ENCODE measurements at places on chromosomes 6 and 20. TPM values are rescaled to one million over a fixed set of nuclear protein-coding genes. Genes with fewer than 3 reads are reported as not detected.

STMND1 gene
- total RNA-seq, result not detected

L3MBTL1 gene
- 2.6 TPM for total RNA-seq

ADGB gene
- not detected for total RNA-seq

BHLHE23 gene
- not detected for total RNA-seq

KPNA5 gene
- 14.5 TPM for total RNA-seq

TRAPPC3L gene
- not detected for total RNA-seq

TMEM244 gene
- total RNA-seq, result not detected

POU5F1 gene
- total RNA-seq, result not detected

GSTA2 gene
- not detected for total RNA-seq

TAB2 gene
- 11.8 TPM for total RNA-seq

SGK2 gene
- total RNA-seq, result not detected

FAM217A gene
- not detected for total RNA-seq

TBXT gene
- total RNA-seq, result not detected

RAD21L1 gene
- total RNA-seq, result not detected

HLA-DQB1 gene
- total RNA-seq, result not detected

DACT2 gene
- not detected for total RNA-seq

TIAM2 gene
- total RNA-seq, result 17.9 TPM

C20orf141 gene
- not detected for total RNA-seq

NMBR gene
- not detected for total RNA-seq

ENPP5 gene
- total RNA-seq, result not detected

CYP21A2 gene
- not detected for total RNA-seq

TFAP2D gene
- not detected for total RNA-seq

EEF1A2 gene
- total RNA-seq, result 14.8 TPM

FAM110A gene
- 1.3 TPM for total RNA-seq

TINAG gene
- total RNA-seq, result not detected

HCRTR2 gene
- not detected for total RNA-seq

SRSF3 gene
- total RNA-seq, result 296 TPM

GGTLC1 gene
- total RNA-seq, result not detected

C6orf15 gene
- not detected for total RNA-seq

WASF1 gene
- 6.8 TPM for total RNA-seq

ENPP1 gene
- total RNA-seq, result 0.40 TPM

GJA10 gene
- total RNA-seq, result not detected

LY6G6C gene
- total RNA-seq, result not detected

ATXN1 gene
- 8.7 TPM for total RNA-seq

FRS3 gene
- total RNA-seq, result 0.60 TPM

PERP gene
- 21.6 TPM for total RNA-seq

SEL1L2 gene
- not detected for total RNA-seq

TRIM40 gene
- not detected for total RNA-seq
